ENCODE measurements at places on chromosomes 5 and 9.
A peak's percentile ranks its signal among the peaks of the same experiment; 100 is the strongest.

DNA sequence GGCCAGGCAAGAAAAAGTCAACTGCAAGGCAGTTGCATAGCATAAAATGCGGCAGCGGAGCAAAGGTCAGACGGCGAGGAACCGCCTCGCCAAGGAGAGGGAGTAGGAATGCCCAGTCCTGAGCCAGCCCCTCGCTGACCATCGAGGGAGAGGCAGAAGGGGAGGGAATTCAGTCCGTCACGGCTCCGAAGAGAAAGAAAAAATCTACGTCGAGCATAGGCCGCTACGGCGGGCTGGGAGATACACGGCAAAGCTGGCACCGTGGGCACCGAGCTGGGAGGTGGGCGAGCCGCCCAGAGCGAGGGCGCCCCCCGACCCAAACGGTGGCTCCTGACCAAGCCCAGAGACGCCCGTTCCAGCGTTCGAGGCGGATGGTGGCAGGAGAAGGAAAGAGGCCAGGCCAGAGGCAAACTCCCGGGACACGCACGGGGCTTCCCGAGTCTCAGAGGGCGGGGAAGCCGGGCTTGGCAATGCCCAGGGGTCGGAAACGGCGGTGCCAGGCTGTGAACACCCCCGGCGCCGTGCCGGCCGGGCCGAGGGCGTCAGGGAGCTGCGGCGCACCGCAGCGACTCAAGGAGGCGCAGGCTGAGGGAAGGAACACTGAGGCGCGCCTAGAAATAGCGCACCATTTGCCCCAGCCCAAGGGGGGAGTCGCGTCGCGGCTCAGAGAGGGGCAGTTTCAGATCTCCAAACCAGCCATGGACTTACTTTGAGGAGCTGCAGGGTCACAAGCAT lies 518 bp downstream of the SPRY4 start:
- no peak for DNase-seq

DNA sequence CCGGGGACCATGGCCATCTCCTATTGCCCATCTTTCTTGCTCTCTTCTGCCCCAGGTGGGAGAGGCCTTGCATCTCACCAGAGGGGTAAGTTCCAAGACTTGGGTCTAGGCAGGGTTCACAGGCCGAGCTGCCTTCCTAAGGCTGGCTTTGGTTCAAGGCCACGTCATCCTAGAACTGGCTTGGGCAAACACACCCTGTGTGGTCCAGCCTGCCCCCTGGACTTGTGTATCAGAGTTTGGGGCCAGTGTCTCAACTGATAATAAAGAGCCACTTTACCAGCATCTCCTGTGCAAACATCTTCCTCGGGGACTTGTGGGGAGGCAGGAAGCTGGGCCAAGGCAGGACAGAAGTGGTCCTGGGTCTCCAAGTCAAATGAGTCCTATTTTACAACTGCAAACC lies 17.8 kb downstream of the BOD1 start:
- no peak for DNase-seq

GRCh38 chr9:114774524-114774923 lies 31.3 kb downstream of the TNFSF15 start:
- no peak for DNase-seq

DNA sequence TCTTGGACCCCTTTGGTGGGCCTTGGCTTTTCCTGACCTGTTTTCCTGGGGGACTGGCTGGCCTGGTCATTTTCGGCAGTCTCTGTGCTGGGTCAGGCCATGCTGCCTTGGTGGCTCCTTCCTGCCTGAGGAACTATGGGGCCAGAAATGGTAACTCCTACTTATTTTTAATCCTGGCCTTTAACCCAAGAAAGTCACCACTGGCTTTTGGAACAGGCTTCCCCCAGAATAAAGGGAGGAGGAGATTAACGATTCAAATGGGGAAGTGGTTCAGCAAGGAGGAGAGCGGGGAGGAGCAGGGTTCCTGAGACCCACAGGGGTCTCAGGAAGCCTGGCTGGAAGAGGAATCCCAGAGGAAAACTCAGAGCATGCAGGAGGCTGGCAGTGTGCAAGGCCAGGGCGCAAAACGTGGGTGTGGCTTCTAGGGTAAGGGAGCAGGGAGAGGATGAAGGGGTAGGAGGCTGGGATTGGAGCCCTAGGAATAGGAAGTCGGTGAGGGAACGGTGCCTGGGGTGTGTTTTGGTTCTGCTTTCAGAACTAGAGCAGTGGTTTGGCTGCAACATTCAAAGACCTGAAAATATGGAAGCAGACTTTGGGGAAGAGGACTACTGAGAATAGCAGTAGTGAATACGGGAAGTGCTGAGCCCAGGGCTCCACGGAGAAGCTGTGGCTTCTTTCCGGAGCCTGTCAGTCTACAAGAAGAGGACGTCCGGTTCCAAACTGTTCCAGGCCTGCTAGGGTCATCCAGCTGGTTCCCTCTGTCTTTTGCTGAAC lies 271.1 kb upstream of the KLF4 start:
- DNase-seq, result no peak

GRCh38 chr5:270340-270739 lies 1.1 kb upstream of the PDCD6 start:
- DNase-seq, result no peak

DNA sequence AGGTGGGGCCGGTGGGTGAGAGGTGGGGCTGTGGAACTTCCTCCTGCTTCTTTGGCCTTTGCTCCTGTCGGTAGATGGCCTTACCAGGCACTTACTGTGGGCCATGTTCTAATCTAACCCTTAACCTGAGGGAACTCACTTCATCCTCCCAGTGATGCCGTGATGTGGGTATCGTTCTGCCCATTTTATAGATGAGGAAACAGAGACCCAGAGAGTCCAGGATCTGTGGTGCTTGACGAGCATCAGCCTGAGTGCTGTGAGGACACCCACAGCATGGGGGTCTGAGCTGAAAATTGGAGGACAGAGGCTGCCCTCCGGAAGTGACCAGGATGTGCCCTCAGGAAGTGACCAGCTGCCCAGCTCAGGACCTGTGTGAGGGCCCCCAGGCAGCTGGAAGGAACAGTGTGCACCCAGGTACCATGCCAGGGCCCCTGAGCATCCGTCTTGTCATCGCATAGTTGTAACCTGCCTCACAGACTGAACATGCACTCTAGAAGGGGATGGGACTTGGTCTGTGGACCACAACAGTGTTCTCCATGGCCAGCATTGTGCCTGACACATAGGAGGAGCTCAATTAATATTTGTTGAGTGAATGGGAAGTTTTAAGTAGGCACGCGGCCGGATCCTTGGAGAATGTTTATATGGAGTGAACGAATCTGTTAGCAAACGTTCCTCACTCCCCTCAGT lies 8.5 kb downstream of the NEK6 start:
- DNase-seq, result no peak

DNA sequence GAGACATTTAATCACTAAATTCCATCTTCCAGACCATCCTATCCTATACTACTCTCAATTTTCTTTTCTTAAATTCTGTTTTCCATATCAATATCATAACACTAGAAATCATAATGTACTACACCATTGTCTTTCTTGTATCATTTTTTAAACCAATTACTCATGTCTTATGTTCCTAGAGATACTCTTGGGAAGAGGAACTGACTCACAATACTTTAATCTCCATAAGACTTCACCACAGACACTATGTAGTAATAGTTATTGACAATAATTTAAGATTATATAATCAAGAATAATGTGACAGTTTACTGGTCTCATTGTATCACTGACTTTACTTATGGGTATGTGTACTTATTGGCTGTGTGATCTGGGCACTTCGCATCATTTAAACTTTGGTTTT lies 43.8 kb downstream of the PCDHGC5 start:
- no peak for DNase-seq

- DNase-seq, result no peak
These were observed 529.1 kb upstream of the BRINP1 start for GRCh38 chr9:119898316-119898715.

DNA sequence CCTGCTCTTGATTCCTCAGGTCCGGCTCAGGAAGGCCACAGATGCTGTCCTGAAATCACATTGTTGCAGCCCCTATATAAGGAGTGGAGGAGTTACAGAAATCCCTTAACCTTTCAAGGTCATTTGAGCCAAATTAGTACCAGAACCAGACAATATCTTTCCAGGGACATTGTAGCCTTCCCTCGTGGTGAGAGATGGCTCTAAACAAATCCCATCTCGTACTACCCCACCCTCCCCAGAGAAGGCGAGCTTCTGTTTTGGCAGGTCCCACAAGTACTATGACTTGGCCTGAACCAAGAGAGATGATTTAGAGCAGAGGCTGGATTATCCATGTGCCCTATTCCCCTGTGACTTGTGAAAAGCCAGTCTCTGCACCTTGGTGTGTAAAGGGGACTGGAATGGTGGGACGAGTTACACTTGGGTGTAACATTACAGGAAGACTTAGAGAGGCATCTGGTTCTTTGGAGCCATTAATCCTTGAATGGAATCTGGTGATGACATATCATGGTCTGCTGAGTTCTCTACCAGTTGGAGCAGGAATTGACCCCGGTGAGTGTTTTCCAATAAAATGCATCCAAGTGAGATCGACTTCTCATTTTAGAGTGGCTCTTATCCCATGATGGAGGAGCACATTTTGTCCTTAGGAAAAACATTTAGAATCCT lies at the start of gene FAM240B:
FAM240B (minus strand) TSS at position 51 of the 663 bp plus-strand sequence. CDS start 16,134 bp downstream, outside the sequence.
- DNase-seq, result no peak

DNA sequence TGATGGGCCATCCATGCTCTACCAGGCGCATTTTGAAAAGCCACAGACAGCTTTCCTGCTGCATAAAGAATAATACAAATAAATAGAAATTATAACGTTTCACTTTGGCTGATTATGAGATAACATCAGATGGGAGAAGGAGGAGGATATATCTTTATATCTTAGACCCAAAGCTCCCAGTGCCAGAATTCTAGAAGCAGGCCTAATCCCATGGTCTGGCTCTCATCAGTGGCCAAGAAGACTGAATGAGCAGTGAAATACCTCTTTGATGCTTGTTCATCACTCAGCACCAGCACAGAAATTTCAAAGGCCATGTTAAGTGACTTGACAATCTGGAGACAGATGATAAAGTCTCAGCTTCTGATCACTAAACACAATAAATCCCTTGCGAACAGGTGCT lies 107.6 kb downstream of the PPP2R2B start:
- DNase-seq, result no peak

GRCh38 chr5:55276771-55277170 lies 30.7 kb downstream of the DHX29 start:
- no peak for DNase-seq

DNA sequence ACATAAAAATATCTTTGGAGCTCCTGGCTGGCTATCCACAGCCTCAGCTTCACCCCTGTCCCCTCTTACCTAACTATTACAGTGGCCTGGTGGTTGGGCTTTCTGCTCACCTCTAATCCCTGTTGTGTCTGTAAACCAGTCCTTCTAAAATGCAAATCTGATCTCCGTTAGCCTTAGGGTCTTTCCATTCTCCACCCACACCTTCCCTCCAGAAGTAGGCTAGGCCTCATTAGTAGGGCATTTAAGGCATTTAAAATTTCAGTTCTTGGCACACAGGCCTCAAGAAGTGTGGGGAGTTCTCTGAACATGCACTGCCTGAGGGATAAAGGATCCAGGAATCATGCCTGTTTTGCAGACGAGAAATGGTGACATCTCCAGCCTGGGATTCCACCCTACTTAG lies 26.4 kb upstream of the STC2 start:
- no peak for DNase-seq

DNA sequence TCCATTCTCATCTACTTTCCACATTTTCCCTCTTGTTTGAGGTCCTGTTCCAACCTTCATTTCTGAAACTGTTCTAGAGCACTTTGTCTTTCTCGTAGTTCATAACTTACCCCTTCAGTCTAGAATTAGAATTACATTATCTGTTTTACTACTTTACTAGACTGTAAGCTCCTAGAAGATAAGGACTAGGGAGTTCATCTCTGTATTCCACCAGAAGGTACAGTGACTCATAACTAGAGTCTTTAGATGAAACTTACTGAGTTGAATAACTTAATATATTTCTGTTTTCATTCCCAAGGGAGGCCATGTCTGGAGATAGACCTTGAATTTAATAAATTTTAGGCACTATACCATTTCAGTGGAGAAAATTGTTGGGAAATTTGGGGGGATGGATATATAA lies 38.7 kb downstream of the G3BP1 start:
- DNase-seq, result peak; percentile 27

GRCh38 chr5:173094012-173094661 lies 38.0 kb downstream of the CREBRF start:
- DNase-seq, result peak; percentile 78

- DNase-seq, result peak; percentile 45
These were observed 136.6 kb downstream of the ADAMTS12 start for GRCh38 chr5:33755231-33755630.

- no peak for DNase-seq
These were observed 89.7 kb downstream of the ELAVL2 start for GRCh38 chr9:23736293-23736692.

- no peak for DNase-seq
These were observed 735.3 kb upstream of the ZNF608 start for GRCh38 chr5:125481506-125482465.

DNA sequence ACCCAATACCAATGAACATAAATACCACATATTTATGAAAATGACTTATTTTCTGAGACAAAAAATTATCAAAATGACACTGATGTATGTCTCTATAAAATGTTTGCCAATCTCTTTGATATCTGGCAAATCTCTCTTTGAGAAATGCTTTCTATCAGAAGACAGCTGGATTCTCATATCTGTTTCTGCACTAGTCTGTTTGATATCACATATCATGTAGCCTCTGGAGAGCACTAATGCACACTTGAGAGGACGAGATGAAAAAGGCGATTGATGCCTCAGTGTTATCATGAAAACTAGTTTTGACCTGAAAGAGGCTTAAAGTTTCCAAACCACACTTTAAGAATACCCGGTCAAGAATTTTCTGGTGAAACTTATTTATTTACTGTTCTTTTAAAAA lies 29.1 kb upstream of the ANKRD55 start:
- DNase-seq, result no peak

DNA sequence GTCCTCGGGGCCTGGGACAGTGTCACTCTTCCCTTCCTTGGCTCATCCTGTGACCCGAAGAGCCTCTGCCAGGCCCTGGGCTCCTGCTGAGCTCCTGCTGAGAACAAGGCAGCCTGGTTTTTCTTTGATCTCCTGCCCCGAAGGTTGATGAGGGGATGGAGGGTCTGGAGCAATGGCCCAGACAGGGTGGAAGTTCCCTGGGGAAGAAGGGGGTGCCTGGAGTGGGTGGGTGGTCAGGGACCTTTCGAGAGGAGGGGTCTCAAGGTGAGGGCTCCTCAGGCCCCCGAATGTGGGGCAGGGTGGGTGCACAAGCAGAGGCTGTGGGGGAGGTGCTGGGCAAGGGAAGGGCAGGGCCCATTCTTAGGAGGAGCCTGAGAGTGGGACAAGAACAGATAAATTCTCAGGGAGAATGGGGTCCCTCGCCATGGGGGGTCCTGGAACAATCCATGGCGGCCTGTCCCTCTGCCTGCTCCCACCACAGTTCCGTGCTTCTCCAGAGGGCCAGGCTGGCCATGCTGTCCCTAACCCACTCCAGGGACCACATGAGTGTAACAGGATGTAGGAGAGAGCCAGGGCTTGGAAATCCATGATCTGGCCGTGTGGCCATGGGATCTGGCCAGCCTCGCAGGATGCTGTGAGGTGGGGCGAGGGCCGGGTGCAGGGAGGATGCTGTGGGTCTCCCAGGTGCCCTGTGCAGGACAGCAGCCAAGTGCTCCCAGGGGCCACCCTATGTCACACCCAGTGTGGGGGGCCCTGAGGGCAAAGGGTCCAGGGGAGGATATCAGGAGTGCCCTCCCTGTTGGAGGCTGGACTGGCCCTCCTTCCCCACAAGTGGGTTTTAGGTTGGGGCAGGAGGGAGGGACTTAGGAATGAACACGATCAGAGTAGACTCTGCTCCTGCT lies 128.5 kb upstream of the LPCAT1 start:
- no peak for DNase-seq
